Esophagus muscularis mucosa (tissue), 4 donors: ENCODE measurements at places on chromosomes 13 and 19.

DNA sequence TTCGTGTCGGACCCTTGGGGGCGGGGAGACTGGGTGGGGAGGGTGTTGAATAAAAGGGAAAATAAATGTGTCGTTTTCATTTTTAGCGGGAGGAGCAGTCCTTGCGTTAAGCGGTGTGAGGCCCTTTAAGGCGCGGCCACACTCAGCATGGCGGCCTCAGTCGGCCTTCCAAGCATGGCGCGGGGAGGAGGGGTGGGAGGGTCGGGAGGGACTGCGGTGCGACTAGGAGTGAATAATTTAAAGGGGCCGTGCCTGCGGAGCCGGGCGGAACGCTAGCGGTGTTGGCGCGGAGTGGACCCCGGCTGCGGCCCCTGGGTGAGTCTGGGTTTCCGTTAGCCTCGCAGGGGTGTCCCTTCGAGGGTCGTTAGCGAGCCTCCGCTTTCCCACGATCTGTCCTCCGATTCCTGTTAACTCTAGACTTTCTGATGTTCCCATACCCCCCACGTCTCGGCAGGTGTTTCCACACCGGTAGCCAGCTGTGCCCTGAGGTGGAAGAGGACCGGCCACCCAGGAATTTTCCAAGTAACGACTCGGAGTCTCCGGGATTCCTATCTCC, 1.5 kb upstream of the PNPLA6 start:
- DNase-seq = peak; percentile 97

GRCh38 chr13:51913421-51914136, 51.8 kb downstream of the CCDC70 start:
- no peak for DNase-seq

DNA sequence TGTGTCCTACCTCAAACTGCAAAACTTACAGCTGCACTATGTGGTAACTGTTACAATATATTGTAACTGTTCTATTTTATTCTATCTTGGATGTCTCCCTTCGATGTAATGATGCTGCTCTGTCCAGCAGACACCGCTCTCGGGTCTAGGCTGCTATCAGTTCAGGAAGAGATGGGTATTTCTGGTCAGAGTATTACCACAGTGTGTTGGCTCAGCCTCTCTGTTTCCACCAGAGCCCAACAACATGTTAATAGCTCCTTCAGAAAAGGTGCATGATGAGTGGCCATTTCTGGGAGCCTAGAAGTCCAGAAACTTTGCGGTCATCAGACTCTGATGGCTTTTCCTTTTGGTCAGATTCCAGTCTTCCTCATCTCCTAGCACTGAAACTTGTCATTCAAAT, 35.9 kb upstream of the IGFL1 start:
- no peak for DNase-seq

DNA sequence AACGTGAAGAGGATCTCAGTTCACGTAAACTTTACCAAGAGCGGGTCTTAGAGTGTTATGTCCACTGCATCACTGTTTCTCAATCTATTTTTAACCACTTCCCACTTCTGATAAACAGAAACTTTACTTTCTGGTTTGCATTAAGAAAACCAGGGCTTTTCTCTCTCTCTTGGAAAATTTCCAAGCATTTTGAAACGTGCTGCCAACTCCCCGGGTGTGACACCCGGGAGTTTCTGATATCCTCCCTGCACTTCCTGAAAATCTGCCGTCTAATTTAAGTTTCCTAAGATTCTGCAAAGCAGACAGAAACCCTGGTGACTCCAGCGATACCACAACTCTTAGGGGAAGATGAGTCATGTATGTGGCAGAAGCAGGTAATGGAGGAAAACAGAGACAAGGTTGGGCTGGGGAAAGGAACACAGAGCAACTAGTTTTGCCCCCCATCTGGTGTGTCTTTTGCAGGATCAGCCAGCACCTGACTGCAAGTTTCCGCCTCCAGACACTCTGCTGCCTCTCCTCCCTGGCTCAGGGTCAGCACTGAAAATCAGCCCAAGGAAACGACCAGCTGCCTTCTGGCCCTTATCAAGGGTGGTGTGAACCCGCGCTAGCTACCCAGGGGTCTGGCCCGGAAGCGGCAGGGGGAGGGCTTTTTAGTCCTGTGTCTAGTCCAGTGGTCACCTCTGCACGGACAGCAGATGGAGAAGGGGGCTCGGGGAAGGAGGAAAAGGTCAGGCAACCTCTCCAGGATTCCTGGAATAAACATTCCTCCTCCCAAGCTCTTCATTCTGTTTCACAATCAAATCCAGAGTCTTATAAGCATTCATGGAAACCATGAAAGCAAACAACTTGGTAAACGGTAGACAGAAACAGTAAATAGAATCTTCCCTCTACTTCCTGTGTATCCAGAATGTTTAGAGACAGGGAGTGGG, 11.3 kb upstream of the FFAR2 start:
- DNase-seq = no peak

- DNase-seq = no peak
These were observed 887 bp downstream of the CDADC1 start for GRCh38 chr13:49248622-49249002.
